ENCODE measurements at places on chromosomes 13 and 19. TPM values are rescaled to one million over a fixed set of nuclear protein-coding genes. Genes with fewer than 3 reads are reported as not detected.

DNA sequence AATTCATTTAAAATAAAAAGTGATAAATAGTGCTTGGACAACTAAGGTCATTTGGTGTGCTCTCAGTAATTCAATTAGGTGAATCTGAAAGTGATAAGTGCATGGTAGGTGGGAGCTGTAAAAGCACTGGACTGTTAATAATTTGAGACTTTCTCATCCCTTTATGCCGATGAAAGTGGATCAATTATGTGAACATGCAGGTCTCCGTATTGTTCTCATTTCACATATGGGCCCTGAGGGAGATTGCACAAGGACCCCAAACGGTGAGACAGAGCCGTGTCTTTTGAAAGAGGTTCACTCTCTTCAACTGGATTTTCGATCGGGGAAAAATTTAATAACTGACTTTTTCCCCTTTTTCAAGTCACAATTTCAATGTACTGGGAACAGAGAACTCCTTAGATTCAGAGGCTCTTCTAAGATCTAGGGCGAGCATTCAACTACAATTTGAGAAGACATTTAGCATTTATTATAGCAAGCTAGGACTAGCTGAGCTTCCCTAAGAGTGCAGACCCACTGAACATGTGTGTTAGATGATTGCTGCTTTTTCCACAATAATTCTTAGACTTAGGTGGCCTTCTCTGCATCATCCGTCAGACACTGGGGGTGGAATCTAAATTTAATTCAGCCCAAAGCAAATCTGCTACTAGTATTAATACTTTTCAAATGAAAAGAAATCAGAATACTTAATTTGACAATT lies 347.6 kb downstream of the OXGR1 start:
- no peak for DNase-seq

DNA sequence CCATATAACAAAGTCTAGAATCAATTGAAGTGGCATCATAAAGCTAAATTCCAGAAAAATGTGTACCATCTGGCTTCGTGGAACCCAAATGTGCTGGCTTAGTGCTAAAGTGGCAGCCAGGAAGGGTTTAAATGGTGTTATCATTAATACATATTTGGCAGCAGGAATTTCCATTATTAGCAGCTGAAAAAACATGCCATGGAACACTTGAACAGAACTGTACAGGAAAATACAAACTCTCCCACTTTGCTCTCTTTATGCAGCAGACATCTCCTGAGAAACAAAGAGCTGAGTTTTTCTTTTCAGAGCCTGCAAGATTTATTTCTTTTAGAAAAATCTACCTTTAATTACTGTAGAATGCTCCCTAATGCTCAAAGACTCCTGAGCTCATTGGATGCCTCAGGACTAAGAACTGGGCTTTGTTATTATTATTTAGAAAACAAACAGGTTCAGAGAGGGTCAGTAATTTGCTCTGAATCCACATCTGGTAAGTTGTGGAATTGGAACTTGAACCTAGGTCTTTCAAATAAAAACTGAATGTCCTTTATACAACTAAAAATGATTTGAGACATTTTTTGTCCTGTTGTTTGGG lies 179.0 kb downstream of the LACC1 start:
- peak; percentile 28 for DNase-seq

GRCh38 chr19:38274739-38275138 lies 10.4 kb downstream of the SPINT2 start:
- DNase-seq = no peak

Gene MPHOSPH8
- 29.6 TPM for total RNA-seq

DNA sequence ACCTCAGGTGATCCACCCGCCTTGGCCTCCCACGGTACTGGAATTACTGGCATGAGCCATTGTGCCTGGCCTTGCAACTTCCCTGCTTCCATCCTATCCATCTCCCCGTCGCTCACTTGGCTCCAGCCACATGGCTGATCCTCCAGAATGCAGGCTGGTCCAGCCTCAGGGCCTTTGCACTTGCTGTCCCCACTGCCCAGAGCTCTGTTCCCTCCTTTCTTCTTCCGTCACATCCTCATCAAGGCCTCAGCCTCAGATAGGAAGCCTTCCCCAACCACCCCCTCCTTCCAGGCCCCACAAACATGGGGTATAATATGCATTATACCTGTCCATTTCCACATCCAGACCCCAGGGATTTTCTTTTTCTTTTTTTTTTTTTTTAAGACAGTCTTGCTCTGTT lies 16.2 kb downstream of the MAST3 start:
- DNase-seq = no peak

Gene CYP2A6
- total RNA-seq = not detected

Gene DENND1C
- 0.69 TPM for total RNA-seq

DNA sequence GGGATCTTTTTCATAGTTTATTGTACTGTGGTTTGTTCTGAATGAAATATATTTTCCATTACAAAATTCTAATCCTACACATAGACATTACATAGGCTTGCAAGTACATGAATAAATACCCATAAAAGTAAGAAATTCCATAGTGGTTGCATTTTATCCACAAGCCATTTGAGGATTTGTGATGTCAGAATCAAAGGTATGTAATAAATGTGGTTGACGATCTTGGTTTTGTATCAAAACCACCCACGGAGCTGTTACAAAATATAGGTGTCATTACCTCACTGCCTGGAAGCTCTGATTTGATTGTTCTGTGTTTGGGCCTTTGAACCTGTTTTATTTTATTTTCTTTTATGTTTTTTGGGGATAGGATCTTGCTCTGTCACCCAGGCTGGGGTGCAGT lies 125.1 kb downstream of the NALCN start:
- DNase-seq = no peak

Gene C2CD4C
- 0.49 TPM for total RNA-seq

DNA sequence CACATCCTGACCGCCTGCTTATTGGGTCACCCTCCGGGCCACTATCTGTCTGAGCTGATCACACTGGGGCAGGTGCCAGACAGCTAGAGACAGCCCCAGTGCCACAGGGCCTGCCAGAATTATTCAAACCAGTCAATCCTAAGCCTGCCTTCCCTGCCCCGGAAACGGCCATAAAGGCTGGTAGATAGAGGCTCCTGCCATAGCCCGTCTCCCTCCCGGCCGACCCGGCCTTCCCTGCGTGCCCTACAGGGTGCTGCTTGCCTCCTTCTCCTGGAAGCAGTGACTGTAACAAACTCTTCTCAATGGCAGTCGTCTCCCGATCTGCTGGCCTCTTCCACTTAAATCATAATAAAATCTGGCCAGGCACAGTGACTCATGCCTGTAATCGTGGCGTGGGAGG lies 158.6 kb upstream of the SOX1 start:
- no peak for DNase-seq

Gene KPNA3
- 28.3 TPM for total RNA-seq

GRCh38 chr19:912181-913079 lies 589 bp downstream of the R3HDM4 start:
- no peak for DNase-seq

- peak; percentile 75 for DNase-seq
Measured at GRCh38 chr13:30463787-30464495, 1.8 kb downstream of the HMGB1 start.

Gene RAB3D
- total RNA-seq = 29.7 TPM

Gene PVR
- 18.8 TPM for total RNA-seq

DNA sequence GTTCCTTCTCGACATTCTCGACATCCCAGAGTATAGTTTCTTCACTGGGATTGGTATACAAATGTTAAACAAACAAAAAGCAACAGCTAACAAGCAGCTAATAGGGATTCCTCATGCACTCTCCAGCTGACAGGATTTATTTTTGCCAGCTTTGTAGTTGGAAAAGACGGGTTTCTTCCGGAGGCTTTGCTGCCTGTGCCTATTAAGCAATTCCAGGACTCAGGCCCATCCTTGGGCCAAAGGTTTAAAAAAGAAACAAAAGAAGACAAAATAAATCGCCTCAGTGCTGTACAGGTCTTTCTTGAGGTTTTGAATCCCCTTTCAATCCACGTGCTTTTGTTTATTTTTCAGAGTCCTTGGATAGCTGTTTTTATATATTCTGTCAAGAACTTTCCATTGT lies 1414.5 kb upstream of the PCDH9 start:
- DNase-seq = no peak

Gene CRYL1
- 30.5 TPM for total RNA-seq

GRCh38 chr13:28392896-28393505 lies 101.9 kb downstream of the FLT1 start:
- DNase-seq = no peak

- DNase-seq = no peak
Measured at GRCh38 chr13:79062291-79062690, 343.8 kb downstream of the RBM26 start.

DNA sequence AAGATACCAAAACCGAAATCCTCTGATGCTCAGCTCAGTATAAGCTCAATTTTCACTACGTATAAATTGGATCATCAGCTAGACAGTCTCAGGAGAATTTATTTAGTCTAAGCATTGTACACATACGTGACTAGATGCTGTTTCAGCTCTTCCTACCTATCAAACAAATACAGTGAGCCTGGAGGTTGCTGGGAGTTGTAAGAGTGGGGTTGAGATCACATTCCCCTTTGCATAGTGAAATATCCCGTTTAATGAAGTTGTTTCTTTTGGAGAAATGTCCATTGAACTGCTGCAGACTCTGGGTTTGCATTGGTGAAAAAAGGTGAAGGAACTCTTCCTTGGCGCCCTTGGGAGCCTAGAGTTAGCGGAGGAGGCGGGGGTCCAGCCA lies 68.9 kb upstream of the GJB6 start:
- DNase-seq = no peak

Gene IGFL2
- total RNA-seq = 19.9 TPM

DNA sequence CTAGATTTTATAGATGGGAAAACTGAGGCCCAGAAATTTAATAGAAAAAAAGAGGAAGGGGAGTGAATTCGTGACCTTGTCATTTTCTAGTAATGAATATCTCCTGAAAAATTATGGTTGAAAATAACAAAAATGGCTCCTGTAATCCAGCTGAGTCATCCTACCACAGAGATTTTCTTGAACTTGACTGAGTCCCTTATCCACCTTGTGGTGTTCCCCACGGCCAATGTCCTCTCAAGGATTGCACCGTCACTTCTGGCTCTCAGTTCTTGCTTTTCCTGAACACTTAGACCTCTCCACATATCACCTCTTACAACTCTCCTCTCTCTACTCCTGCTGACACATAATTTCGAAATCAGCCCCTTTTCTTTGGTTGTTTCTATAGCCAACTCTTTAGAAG lies 1.2 kb upstream of the KATNAL1 start:
- DNase-seq = no peak

GRCh38 chr19:5943623-5944022 lies 29.6 kb downstream of the CAPS start:
- DNase-seq = no peak

DNA sequence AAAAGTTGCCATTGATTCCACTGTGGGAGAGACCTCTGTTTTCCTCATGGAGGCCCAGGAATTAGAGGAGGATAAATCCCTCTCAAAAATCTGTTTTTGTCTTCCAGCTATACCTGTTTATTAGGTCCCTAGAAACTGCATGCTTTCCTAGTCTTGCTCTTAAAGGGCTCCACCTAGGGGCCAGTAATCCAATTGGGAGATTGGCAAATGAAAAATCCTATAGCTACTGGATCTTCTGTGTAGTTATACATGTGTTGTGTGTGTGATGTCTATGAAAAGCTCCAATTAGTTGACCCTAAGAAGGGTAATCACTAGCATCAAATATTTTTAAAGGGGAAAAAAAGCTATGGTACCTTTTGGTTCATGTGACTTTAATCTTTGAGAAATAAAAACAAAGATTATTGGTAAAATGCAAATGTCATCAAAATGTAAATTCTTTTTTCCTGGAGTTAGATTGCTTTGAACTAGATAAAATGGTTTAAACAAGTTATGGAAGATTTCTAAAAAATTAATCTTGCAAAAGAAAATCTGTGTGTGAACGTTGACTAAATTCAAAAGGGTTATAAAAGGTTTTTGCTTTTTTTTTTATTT lies 63.4 kb upstream of the C1QTNF9B start:
- DNase-seq = no peak

- no peak for DNase-seq
Measured at GRCh38 chr13:30639671-30640070, 22.0 kb downstream of the USPL1 start.

DNA sequence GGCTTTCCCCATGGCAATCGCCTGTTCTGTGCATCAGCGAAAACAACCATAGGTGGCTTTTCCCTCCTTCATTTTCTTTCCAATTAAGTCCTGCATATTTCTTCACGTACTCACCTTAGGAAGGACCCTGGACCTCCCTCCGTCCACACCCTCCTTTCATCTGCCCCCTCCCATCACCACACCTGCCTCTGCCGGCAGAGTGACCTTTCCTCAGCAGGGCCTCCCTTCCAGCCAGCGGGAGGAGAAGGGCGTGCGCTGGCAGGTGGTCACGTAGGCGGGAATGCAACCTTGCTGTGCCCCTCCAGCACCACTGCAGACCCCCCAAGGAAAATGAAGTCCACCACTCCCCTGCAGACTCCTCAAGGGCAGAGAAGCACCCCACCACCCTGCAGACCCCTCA lies 61.1 kb downstream of the GSX1 start:
- DNase-seq = no peak

DNA sequence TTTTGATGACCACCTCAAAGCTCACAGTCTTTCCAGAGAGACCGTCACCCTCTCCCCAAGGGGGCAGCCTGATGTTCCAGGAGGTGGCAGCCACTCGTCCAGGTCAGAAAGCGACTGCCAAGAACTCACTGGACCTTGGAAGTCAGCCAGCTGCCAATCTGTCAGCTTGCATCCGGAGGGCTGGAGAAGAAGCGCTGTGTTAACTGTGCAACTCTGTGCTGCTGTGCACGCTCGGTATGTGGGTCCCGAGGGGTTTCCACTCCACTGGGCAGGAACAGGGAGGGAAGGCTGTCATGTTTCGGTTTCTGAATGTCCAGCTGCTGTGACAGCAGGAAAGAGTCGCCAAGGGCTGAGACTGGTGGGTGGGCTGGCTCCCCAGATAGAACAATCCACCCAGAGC lies 89.2 kb downstream of the CACNA1A start:
- DNase-seq = no peak

DNA sequence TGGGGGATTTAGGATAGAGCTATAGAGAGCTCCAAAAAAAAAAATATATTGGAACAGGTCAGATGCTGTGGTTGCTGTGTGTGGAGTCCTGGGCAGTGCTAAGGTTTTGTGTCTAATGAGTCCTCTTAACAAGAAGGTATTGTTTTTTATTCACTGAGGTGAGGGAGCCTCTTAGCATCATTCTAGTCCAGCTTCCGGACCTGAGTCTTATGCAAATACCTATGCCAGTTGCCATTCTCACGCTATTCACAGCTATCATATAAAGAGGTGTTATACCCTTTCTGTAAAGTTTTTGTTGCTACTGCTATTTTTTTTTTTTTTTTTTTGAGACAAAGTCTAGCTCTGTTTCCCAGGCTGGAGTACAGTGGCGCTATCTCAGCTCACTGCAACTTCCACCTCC lies 1.4 kb downstream of the NLRP2 start:
- no peak for DNase-seq

DNA sequence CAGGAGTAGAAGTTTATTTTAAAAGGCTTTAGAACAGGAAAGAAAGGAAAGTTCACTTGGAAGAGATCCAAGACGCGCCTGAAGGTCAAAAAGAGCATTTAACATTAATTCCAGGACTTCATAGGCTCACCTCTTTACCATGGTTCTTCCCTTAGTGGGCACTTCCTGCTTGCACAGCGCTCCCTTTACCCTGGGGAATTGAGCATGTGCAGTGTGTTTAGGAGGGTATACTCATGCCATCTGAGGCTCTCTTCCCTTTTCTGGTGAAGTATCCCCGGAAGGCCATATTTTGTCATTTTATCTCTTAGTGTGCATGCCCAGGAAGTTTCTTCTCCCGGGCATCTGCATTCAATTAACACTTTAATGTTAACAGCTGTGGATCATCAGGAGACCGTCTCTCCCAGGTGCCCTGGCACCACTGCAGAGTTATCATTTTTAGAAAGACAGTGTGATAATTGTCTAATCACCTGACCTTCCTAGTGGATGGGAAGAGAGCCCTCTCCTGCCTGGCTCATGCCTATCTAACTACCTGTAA lies 66.1 kb upstream of the ABCC4 start:
- no peak for DNase-seq

Measured in skin of body (tissue), 3 donors.